ENCODE measurements at places on chromosomes 7 and 10.

DNA sequence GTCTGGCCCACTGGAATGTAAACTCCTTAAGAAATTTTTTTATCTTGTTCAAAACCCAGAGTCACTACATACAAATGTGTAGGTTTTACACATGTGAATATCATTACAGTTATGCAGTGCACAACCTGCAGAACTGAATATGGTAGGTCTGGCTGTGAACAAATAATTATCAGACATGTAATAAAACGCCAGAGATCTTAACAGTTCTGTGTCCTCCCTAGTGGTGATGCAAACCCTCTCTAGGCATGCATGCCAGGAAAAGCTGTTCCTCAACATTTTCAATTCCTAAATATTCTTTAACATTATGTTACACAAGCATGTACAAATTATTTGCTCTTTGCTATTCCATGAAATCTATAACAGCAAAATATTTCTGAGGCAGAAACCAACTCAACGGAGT, 124.6 kb downstream of the IMMP2L start:
- no peak for DNase-seq

DNA sequence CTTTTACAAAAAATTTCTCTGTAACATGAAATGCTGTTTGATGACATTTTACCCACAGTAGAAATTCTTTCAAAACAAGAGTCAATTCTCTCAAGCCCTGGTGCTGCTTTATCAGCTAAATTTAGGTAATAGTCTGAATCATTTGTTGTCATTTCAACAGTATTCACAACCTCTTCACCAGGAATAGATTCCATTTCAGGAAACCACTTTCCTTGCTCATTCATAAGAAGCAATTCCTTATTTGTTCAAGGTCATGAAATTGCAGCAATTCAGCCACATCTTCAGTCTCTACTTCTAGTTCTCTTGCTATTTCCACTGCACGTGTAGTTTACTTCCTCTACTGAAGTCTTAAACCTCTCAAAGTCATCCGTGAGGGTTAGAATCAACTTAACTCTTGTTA, 14.1 kb downstream of the STAG3 start:
- DNase-seq, result no peak

DNA sequence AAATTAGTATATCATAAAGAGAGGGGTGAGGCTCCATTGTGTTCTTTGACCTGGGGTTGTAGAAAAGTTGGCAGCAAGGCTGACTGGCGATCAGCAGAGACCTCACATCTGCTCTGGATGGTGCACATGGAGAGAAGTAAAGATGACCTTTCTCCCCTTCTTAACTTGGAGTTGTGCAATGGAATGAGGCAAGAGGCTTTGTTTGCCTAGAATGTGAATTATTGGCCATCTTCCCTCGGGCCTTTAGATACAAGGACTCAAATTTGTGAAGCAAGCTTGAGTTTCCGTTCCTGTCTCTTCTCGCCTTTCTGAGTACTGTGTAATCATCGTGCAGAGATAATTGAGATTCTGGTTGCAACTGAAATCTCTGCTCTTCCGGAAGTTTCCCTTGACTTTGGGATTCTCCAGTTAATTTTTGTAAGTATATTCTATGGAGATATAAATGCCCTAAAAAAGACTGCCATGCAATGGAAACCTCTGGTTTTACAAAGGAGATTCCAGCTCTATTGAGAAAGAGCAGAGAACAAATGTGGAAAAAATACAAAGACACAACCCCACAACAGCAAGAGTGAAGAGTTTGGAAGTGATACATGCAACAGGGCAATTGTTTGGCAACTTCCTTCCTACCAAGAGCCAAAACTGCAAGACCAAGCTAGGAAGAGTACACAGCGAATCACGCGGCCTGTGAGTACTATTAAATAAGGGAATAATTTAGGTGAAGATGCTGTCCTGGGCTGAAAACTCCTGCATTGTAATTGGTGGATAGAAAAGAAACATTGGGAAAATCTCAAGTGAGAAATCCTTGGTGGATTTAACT, 542.3 kb upstream of the NRP1 start:
- DNase-seq, result no peak

DNA sequence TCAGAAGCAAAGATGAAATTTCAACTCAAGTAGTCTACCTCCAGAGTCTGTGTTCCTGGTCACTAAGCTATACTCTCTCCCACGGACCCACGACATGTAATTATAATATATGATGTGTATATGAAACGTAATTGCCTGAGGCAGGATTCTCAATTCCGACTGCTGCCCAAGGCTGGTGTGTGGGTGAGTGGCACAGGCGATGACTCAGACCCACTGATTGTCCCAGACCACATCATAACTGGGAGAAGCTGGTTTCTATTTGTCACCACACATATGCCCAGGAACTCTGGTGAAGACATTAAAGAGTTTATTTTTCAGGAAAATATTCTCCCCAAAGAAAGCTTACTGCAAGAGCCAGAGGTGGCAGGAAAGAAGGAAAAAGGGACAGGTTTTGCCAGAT, 219.3 kb downstream of the JAZF1 start:
- no peak for DNase-seq

DNA sequence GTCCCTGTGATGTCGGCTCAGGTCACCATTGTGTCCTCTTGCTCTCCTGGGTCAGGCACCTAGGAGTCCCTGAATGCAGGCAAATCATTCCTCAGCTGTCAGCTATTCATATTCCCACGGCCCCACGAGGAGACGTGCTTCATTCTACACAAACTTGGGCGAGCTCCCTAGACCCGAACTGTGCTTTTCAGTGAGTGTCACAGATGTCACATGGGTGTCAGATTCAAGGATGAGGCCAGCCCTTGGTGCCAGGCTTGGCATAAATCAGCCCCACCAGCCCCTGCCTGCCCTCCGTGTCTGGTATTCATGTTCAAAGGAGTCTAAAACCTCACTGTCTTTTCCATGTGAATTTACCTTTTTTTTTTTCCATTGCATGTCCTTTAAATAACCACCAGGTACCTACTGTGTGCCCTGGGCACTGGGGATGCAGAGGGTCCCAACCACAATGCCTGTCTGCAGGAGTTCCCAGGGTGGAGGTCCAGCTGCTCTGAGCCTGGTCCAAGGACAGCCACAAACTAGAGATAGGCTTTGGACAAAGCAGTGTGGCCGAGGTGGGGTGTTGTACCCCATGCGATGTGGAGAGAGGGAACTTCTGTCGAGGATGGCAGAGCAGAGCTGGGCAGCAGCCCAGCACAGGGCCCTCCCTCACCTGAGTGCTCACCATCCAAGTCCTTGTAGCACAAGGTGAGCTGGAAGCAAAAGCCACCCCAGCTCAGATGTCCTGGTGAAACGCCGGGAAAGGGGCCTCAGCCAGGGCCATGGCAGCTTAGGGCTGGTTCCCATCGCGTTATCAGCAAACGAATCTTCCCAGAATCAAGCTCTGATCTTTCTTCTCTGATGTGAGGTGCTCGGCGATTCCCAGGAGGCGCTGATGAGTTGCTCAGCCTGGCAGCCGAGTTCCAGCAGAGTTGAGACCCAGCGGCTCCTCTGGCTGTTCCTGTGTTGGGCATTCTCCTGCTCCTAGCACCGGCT, 611.9 kb downstream of the PTPRN2 start:
- DNase-seq, result no peak

- no peak for DNase-seq
These were observed 81.2 kb downstream of the CTBP2 start for GRCh38 chr10:125079091-125079600.

DNA sequence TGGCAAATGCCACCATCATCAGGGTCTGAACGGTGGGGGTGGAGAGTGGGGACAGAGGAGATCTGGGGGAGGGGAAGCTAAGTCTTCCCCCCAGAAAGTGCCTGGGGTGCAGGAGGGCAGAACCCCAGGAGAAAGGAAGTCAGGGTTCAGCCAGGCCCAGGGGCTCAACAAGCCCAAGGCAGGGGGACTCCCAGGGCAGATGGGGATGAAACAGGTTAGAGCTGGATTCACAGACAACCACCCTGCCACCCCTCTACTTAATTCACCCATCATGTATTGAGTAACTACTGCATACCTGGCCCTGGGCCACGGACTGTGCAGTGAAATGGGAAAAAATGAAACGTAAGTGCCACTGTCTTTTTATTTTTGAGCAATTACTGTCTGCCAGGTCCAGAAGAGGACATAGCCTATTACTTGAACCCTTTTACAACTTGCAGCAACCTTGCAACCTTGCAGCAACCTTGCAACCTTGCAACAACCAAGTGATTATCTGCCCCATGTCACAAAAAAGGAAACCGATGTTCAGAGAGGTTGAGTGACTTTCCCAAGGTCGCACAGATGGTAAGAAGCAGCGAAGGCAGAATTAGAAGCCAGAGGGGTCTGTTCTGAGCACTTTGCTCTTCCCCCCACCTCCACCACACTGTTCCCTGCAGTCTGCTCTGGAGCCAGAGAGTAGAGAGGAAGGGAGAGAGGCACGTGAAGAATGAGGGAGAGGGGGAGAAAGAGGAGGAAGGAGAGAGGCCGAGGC, 4.8 kb downstream of the ELN start:
- DNase-seq, result no peak

DNA sequence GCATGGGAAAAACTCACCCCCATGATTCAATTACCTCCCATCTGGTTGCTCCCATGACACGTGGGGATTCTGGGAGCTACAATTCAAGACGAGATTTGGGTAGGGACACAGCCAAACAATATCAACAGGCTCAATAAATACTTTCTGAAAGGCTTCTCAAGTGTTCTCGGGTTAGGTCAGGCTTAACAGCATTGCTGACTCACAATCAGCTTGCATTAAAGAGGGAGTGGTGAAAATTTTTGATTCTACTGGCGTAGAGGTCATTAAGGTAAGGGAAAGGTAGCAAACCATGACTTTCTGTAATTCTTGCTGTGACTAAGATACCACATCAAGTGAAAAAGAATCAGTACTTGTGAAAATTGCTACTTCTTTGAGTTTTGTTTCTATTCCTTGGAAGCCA, 126.4 kb downstream of the JCAD start:
- DNase-seq, result no peak

Data from hematopoietic multipotent progenitor cell treated with erythropoietin and hydrocortisone succinate and interleukin-3 and kit ligand, for 6 days (in vitro differentiated cells).